ENCODE measurements at places on chromosomes 7 and 10.

GRCh38 chr7:158030071-158030470 lies 557.6 kb downstream of the PTPRN2 start:
- DNase-seq, result no peak

GRCh38 chr7:29783671-29784070 lies 22.6 kb upstream of the WIPF3 start:
- DNase-seq, result no peak

DNA sequence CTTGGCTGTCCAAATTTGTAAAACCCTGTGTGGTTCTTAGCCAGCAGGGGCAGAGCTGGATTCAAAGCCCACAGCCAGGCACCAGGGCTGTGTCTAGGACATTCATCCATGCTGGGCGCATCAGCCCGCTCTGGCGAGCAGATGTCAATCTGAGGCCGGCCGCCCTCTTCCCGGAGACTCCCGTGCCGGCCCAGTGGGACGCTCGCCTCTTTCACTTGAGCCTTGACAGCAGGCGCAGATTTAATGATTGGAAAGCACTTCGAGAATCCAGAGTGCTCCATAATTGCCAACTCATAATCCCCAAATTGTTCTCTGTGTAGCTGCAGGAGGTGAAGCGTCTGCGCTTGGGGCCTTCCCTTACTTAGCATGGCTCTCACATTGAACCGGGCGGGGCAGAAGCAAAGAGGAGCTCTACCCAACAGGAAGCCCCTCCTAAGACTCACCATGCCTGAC lies 36.7 kb downstream of the SLIT1 start:
- DNase-seq, result no peak

DNA sequence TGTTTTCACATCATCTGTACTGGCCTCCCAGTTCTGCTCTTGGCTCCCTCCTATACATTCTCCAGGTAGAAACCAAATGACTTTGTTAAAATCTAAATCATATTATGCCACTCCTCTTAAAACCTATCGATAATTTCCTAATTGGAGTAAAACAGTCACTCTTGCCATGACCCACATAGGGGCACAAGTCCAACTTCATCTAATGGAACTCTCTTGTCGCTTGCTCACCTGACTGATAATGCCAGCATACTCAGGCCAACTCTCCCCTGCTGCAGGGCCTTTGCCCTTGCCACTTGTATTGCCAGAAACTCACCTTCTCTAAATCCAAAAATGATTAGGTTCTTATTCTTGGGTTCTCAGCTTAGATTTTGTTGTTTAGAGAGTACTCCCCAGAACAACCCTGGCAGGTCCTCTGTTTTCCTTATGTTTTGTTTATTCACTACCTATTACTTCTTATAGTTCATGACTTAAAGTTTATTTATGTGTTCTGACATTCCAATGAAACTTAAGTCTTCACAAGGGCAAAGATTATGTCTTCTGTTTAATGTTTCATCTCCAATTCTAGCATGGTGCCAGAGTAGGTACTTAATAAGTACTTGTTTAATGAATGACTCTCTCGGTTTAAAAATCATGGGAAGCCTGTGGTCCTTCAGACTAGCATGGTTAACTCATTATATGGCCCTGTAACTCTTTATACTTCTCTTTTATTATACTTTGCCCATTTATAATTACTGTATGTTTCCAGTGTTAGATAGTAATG lies 345.9 kb upstream of the SMIM30 start:
- no peak for DNase-seq

- DNase-seq, result no peak
These were observed 194.4 kb upstream of the C7orf33 start for GRCh38 chr7:148395990-148396716.

DNA sequence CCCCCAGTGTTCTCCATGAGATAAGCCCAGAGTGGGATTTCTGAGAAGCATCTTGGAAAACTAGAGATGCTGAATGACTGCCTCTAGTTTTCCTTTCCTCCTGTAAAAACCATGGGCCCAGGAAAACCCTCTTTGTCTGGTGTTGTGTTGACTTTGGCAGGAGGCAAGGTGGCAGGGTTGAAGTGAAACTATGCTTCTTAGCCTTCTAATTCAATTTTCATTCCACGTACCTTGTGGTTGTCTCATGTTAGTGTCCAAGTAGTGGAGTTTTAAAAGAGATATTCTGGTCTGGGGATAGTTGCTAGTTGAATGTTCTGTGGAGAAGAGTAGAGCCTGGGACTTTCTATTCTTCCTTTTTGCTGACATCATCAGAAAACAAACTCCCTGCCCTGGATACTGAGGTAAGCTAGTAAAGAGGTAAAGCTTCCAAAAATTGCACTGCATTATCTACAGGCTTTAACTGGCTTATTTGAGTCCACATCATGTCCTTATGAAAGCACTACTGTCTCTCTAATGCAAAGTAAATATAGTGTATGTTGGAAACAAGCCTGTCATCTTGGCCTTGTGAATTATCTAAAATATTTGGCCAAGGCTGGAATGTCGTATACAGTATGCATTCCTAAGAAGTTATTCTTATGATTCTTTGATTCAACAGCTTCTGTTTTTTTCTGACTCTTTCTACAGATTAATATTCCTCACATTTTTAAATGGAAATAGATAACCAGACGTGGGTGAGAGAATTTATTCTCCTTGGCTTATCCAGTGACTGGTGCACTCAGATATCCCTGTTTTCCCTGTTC lies at the start of gene OR2F2:
TSS of gene OR2F2 (plus strand) at position 708 of the 800 bp plus-strand sequence. CDS start at position 708, 0 bp downstream.
- no peak for DNase-seq

GRCh38 chr7:149860821-149861727 lies 12.7 kb upstream of the ATP6V0E2 start:
- no peak for DNase-seq

GRCh38 chr7:68562323-68562899 lies 1035.9 kb upstream of the AUTS2 start:
- DNase-seq, result no peak

DNA sequence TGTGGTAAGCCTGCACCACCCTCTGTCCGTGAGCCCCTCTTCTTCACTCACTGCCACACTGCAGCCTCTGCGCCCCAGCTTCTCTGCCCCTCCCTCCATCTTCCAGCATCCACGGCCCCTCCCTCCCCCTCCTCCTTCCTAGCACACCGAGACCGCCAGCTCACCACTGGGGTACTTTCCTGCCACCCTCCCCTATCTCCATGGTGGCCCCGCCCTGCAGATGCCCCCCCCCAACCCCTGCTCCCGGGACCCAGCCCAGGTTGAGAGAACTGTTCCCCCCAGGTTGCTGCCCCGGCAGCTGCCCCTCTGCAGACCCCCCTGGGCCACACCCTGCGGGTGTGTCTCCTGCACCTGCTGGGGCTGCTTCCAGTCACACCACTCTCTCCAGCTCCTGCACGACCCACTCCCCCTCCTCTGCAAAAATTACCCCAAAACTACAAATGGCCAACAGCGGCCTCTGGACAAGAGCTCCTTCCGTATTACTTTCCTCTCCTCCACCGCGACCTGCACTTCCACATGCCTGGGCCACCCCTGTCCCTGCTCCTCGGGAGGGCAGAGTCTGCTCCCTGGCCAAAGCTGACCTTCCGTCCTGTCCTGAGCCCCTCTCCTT lies 209.2 kb upstream of the PPP2R2D start:
- DNase-seq, result no peak

GRCh38 chr10:124606822-124607221 lies 137.4 kb downstream of the FAM53B start:
- DNase-seq, result no peak

DNA sequence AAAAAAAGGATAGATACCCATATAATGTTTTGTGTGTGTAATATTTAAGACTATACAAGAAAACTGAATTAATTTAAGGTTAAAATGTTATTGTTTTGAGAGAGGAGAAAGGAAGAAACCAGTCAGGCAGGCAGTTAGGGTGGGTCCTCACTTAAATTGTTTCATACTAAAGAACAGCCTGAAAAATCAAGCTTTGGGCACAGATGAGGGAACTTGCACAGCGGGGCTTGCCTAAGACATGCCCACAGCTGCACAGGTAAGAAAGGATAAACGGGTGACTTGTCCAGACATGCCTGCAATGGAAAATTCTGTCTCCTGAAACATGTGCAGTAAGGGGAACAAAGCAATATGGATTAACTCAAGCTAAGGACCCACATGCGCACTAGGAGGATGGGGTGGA lies 158.4 kb downstream of the BBS9 start:
- no peak for DNase-seq

GRCh38 chr7:95824616-95825015 lies 52.3 kb downstream of the DYNC1I1 start:
- DNase-seq, result no peak

DNA sequence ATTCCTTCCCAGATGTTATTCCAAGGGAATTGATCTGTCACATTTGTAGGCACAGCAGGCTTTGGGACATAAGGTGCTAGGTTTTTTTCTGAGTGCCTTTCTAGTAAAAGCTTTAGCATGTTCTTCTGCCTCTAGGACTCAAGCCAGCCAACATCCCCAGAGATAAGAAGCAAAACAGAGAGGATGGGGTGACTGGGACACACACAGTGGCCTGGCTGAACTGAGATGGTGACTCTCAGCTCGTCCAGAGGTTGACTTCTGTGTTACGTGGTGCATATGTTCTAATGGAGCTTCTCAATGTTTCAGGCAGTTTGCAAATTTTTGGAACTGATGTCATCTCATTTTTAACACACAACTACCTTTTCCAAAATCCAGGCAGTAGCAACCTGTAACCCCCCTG lies 188.1 kb upstream of the CELF2 start:
- DNase-seq, result no peak

GRCh38 chr10:32348297-32349198 lies 1.6 kb upstream of the EPC1 start:
- no peak for DNase-seq

GRCh38 chr7:91046322-91047089 lies 217.7 kb upstream of the FZD1 start:
- no peak for DNase-seq

- no peak for DNase-seq
These were observed 231.2 kb downstream of the EXOC4 start for GRCh38 chr7:133484086-133484485.

GRCh38 chr7:14236834-14237233 lies 247.4 kb upstream of the ETV1 start:
- DNase-seq, result no peak

GRCh38 chr7:108836256-108836655 lies 266.6 kb downstream of the DNAJB9 start:
- DNase-seq, result no peak

DNA sequence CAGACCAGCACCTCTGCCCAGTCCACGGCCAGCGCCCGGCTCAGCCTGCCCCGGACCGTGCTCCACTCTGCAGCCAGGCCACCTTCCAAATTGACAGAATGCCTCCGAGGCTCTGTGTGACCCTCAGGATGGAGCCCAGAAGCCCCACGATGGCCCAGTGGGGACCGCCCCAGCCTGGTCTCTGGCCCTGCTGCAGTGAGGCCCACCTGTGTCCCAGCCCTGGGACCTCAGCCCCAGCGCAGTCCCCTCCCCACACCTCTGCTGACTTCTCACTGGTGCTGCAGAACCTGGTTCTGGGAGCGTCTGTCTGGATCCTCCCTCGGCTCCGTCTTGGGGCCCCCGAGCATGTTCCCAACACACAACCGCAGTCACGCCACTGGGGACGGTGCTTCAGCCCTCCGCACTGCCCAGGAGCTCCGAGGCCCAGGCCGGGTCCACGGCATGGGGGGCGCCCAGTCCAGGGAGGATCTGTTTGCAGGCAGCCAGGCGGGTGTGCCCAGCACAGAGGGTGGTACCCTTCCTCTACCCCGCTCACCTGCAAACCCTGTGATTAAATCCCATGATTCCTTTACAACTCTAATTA lies 248.1 kb downstream of the ELFN1 start:
- no peak for DNase-seq

GRCh38 chr10:103474077-103474476 lies 5.0 kb downstream of the CALHM3 start:
- DNase-seq, result no peak

DNA sequence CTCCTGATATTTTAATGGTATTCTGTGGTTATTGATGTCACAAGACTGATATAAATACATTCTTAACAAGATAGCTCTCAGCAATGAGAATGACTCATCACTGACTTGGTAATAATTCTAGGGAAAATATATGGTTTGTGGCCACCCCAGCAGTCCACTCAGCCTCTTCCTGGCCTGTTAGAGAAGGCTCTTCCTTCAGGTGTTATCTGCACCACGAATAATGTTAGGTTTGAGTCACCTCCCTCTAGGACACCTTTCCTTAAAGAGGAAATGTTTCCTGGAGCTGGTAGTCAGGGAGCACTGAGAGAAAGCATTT lies 163.3 kb downstream of the SVIL start:
- DNase-seq, result peak; percentile 59

GRCh38 chr10:28127881-28128280 lies 129.0 kb upstream of the ODAD2 start:
- no peak for DNase-seq

- no peak for DNase-seq
These were observed 570.0 kb downstream of the LRMDA start for GRCh38 chr10:76001461-76001860.

- DNase-seq, result no peak
These were observed 182.9 kb downstream of the XPNPEP1 start for GRCh38 chr10:109740436-109740835.

DNA sequence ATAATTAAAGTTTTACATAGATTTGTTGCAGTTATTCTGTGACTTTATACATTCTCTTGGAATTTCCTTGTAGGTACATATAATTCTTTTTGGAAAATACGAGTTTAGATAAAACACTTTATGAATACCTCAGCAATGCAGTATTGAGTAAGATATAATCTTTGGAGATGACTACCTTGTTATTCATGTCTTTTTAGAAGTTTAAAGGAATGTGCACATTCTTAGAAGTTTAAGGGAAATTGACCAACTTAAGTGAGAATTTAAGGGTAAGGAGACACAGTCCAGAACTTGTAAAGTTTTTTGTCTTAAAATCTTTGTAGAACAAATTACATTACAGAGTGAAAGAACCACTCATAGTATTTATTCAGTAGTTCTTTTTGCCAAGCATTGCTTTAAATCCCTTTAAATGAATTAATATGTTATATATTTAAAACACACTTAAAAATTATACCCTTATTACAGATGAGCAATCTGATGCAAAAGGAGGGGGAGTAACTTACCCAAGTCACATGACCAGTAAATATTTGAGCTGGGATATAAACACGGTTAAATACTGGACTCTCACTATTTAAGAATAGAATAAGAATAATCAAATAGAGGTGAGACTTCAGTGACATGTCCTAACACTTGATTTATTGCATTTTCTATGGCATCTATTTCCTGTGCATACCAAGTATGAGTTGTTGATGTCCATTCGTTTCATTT lies 139.5 kb upstream of the FERD3L start:
- DNase-seq, result no peak

GRCh38 chr10:110474017-110474416 lies 23.7 kb upstream of the DUSP5 start:
- DNase-seq, result no peak

- DNase-seq, result no peak
These were observed 33.8 kb upstream of the SFMBT2 start for GRCh38 chr10:7444551-7445121.

DNA sequence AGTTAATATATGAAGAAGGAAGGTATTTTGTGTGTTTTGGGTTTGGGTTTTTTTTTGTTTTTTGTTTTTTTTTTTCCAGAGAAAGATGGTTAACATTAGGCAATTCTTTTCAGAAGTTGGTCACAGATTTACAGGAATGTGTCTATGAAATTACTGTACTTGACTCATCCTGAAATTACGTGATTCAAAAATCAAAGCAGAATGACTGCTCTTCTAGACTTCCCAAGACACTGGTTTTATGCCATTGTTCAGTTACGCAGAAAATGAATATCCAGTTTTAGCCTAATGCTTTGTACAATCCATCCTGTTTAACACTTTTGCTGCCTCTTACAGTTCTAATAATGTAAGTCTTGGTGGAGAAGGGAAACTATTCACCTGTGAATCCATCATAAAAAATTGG lies 39.7 kb upstream of the CELF2 start:
- DNase-seq, result no peak

GRCh38 chr7:106111655-106112117 lies 426 bp downstream of the SYPL1 start:
- DNase-seq, result no peak

All from urothelium cell line (cell line).